Right lobe of liver (tissue), 6 donors: ENCODE measurements at places on chromosomes 11 and 22. TPM values are rescaled to one million over a fixed set of nuclear protein-coding genes. Genes with fewer than 3 reads are reported as not detected.
A peak's percentile ranks its signal among the peaks of the same experiment; 100 is the strongest.

Gene MRGPRX4
- not detected for total RNA-seq

Gene CCDC117
- 24.4 TPM for total RNA-seq

Gene TMEM134
- total RNA-seq: 38.3 TPM

DNA sequence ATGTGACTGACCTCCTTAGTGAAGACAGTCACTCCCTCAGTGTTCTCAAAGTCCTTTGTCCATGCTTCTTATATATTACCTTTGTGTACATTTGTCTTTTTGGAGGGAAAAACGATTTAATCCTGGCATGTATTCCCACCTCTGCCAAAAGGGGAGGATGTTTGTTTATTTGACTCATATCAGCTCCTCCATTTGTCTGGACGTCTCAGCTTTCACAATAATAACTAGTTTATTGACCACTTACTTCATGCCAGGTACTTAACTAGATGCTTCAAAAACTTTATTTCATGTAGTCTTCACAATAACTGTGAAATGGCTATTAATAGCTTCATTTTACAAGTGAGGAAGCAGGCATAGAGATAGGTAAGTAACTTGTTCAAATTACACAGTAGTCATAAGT is 5.3 kb downstream of the TBCEL start:
- H3K27ac ChIP-seq: no peak overlapping the region
- no peaks in the 10 kb centered on the region for H3K36me3 ChIP-seq
- H3K4me1 ChIP-seq: no peaks in the 10 kb centered on the region
- H3K27me3 ChIP-seq: no peaks in the 10 kb centered on the region
- DNase-seq: no peak
- H3K4me3 ChIP-seq: no peak overlapping the region

DNA sequence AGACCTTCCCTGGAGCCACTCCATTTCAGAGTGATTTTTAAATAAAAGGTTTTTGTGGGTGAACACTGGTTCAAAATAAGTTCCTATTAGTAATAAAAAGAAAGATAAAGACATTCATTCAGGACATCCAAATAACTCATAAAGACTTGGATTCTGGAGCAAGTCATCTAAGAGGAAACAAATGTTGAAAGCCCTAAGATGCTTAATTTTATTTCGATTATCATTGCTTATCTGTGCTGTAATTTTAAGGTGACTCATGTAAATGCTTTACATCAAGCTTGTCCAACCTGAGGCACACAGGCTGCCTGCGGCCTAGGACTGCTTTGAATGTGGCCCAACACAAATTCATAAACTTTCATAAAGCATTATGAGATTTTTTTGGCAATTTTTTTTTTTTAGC is 34.2 kb upstream of the DBX1 start:
- H3K27me3 ChIP-seq: no peaks in the 10 kb centered on the region
- H3K4me3 ChIP-seq: no peak overlapping the region
- DNase-seq: no peak
- H3K36me3 ChIP-seq: no peaks in the 10 kb centered on the region
- no peak overlapping the region for H3K27ac ChIP-seq

GRCh38 chr11:123493349-123494063 is 63.4 kb downstream of the GRAMD1B start:
- no peak overlapping the region for H3K4me3 ChIP-seq
- DNase-seq: no peak
- H3K27ac ChIP-seq: no peak overlapping the region
- H3K4me1 ChIP-seq: no peaks in the 10 kb centered on the region
- no peaks in the 10 kb centered on the region for H3K27me3 ChIP-seq

GRCh38 chr11:8828580-8829361 is 82.2 kb upstream of the AKIP1 start:
- H3K4me1 ChIP-seq: no peaks in the 10 kb centered on the region
- H3K27ac ChIP-seq: no peak overlapping the region
- H3K27me3 ChIP-seq: no peaks in the 10 kb centered on the region
- H3K4me3 ChIP-seq: no peak overlapping the region

- H3K4me1 ChIP-seq: no peaks in the 10 kb centered on the region
- H3K4me3 ChIP-seq: no peak overlapping the region
- H3K27ac ChIP-seq: no peak overlapping the region
- H3K36me3 ChIP-seq: no peaks in the 10 kb centered on the region
- DNase-seq: no peak
- H3K27me3 ChIP-seq: no peaks in the 10 kb centered on the region
Measured at GRCh38 chr11:123238297-123238696, 43.2 kb upstream of the CLMP start.

DNA sequence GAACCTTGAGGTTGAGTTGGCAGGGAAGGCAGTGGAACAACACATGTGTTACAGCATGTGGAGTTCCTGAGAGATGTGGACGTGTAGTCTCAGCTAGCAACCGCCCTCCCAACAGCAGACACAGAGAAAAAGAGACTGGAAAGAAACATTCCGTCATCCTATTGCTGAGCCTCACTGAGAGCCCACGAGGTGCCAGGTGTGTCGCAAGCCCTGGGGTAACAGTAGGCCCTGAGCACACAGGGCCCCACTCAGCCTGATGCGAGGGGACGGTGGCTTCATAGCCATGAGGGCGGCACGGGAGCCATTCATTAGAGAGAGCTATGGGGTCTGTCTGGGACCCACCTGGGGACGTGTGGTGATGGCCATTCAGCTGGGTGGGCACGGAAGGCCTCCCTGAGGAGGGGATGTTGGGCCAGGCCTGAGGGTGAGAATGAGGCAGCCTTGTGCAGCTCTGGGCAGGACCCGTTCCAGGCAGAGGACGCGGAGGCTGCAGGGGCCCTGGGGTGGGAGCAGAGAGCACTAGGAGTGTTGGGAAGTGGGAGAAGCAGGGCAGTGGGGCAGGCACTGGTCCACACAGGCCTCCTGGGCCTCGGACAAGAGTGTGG is 26.2 kb downstream of the MPPED1 start:
- no peaks in the 10 kb centered on the region for H3K27me3 ChIP-seq
- H3K4me1 ChIP-seq: no peaks in the 10 kb centered on the region
- no peak overlapping the region for H3K4me3 ChIP-seq
- H3K36me3 ChIP-seq: no peaks in the 10 kb centered on the region
- no peak for DNase-seq
- no peak overlapping the region for H3K27ac ChIP-seq

GRCh38 chr11:75352588-75353206 is 1.2 kb upstream of the ARRB1 start:
- H3K27ac ChIP-seq: peak overlapping the region; percentile 81
- peak overlapping the region; percentile 75 for H3K4me3 ChIP-seq
- H3K36me3 ChIP-seq: no peaks in the 10 kb centered on the region
- peaks cover 2% of the 10 kb centered on the region for H3K4me1 ChIP-seq

DNA sequence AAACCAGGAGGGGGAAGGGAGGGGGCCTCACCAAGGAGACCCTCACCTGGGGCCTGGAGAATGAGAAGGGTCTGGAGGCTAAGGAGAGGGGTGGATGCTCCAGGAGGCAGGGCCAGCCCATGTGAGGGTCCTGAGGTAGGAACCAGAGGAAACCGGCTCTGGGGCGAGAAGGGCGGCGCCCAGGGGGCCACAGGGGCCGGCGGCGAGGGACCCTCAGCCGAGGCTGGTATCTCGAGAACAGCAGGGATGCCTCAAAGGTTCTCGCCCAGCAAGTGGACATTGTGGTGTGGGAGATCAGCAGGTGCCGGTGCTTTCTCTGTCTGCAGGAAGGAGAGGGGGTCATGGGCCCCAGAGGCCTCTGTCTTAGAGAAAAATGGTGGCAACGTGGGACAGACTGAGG is 47.9 kb downstream of the CDKN1C start:
- no peak overlapping the region for H3K27ac ChIP-seq
- no peak for DNase-seq
- H3K36me3 ChIP-seq: no peaks in the 10 kb centered on the region
- H3K27me3 ChIP-seq: no peaks in the 10 kb centered on the region
- no peak overlapping the region for H3K4me3 ChIP-seq
- H3K4me1 ChIP-seq: no peaks in the 10 kb centered on the region

- H3K36me3 ChIP-seq: no peaks in the 10 kb centered on the region
- no peak overlapping the region for H3K27ac ChIP-seq
- no peak for DNase-seq
- H3K27me3 ChIP-seq: no peaks in the 10 kb centered on the region
Measured at GRCh38 chr11:120527111-120527761, 15.7 kb downstream of the GRIK4 start.

GRCh38 chr11:130165601-130166456 is 6.2 kb downstream of the ST14 start:
- no peaks in the 10 kb centered on the region for H3K36me3 ChIP-seq
- no peaks in the 10 kb centered on the region for H3K27me3 ChIP-seq
- H3K4me3 ChIP-seq: no peak overlapping the region
- no peak overlapping the region for H3K27ac ChIP-seq
- DNase-seq: no peak
